ENCODE measurements at places on chromosomes 7 and 10. TPM values are rescaled to one million over a fixed set of nuclear protein-coding genes. Genes with fewer than 3 reads are reported as not detected.

DNA sequence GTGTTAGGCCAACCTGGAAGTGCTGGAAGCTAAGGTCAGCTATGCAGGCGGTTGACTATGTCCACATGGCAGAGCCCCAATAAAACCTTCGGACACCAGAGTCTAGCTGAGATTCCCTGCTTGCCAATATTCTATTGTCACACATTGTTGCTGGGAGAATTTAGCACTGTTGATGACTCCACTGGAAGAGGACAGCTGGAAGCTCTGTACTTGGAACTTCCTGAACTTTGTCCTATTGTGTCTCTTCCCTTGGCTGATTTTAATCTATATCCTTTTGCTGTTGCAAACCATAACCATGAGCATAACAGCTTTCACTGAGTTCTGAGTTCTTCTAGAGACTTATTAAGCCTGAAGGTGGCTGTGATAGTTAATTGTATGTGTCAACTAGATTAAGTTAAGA, 12.0 kb downstream of the XRCC2 start:
- no peak for DNase-seq

DNA sequence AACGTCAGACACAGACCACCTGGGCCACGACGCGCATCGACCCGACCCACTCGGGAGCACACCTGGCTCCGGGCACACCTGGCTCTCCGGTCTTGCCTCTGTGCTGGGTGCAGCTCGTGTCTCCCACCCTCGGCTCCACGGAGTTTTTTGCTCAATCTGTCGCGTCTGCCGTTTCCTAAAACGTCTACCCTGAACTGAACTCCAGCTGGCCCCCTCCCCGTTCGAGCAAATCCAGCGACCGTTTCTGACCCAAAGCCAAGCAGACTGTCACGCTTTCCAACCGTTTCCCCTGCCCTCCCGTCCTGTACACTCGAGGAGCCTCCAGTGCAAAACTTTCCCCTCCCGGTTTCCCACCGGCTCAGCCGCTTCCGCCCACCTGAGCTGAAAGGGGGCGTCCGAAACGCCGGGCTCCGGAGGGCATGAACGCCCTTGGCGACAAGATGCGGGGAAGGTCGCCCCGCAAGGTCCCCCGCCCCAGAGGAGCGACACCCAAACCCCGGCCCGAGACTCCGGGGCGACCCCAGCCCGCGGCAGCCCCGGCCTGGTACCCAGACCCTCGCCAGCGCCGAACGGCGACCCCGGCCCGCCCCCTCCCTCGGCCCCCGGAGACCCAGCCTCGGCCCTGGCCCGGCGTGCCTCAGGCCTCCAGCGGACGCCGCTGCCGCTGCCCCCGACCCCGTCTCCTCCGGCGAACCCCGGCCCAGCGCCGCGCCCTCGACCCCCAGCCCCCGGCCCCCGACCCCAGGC, 557 bp downstream of the CYTH3 start:
- DNase-seq = peak; percentile 51

DNA sequence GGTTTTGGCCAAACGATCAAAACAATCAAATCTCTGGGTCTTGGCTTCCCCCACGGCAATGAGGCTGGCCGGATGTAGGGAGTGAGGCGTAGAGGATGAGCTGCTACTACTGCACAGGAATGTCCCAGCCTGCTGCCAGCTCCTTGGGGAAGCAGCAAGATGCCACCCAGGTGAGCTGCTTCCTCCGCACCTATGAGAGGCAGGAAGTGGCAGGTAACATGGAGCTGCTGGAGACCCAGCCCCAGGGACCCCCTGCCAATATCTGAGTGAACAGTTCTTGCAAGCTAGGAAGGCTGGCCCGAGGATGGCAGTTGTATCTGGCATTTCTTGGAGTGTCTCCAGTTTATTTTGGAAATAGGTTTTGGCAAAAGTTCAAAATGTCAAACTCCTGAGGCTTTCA, 413.5 kb downstream of the DNAJB6 start:
- no peak for DNase-seq

GRCh38 chr10:126372396-126372795, 15.9 kb downstream of the ADAM12 start:
- no peak for DNase-seq

DNA sequence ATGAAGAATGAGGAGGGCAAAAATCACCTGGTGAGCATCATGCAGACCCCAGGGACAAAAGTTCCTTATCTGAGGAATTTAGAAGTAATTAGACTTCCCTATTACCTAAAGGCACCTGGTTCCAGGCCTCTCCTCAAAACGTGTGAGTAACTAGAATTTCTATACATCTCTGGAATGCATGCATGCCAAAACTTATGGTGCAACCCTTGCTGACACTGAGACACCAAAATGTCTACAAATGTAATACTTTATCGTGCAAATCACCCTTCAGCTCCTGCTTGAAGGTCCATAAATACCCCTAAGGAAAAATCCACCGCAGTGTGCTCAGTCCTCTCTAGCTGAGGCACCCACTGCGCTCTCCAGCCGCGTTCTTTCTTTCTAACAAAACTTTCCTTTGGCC, 84.2 kb downstream of the PAXIP1 start:
- DNase-seq = no peak

GRCh38 chr10:7559386-7559785, 107.4 kb downstream of the ITIH5 start:
- no peak for DNase-seq

Gene TMED4
- total RNA-seq = 97.6 TPM

Gene TMEM178B
- 0.31 TPM for total RNA-seq

Gene HOXA10
- 13.1 TPM for total RNA-seq
